A549 treated with CpdA at 1 μM for 4 hours (cell line): ENCODE measurements at places on chromosomes 2 and 18. TPM values are rescaled to one million over a fixed set of nuclear protein-coding genes. Genes with fewer than 3 reads are reported as not detected.

The CCDC148 gene
- 0.14 to 0.78 TPM (median 0.39 TPM) in 5 replicates for total RNA-seq

The PPP1R7 gene
- 58.3 to 73.5 TPM (median 61.4 TPM) in 5 replicates for total RNA-seq

The ACKR3 gene
- 25.4 to 36.2 TPM (median 31.7 TPM) in 5 replicates for total RNA-seq

The FRZB gene
- 0.03 TPM in 1 of 5 replicates, not detected in the others for total RNA-seq

The ZNF519 gene
- 1.7 to 2.3 TPM (median 1.9 TPM) in 5 replicates for total RNA-seq

The TEX44 gene
- not detected in 5 replicates for total RNA-seq

The LRATD1 gene
- 0.03 to 0.09 TPM (median 0.07 TPM) in 3 of 5 replicates, not detected in the others for total RNA-seq

The CIAO1 gene
- 79.3 to 95.8 TPM (median 91.0 TPM) in 5 replicates for total RNA-seq

The ABCG5 gene
- 0.01 TPM in 1 of 5 replicates, not detected in the others for total RNA-seq

The STRADB gene
- total RNA-seq: 17.5 to 25.7 TPM (median 22.6 TPM) in 5 replicates

The RAB12 gene
- 22.8 to 30.8 TPM (median 26.1 TPM) in 5 replicates for total RNA-seq

The LRRC30 gene
- not detected in 5 replicates for total RNA-seq

The FBXO11 gene
- total RNA-seq: 33.4 to 52.6 TPM (median 38.1 TPM) in 5 replicates

The SERPINB13 gene
- not detected in 5 replicates for total RNA-seq

The RESP18 gene
- total RNA-seq: not detected in 5 replicates

The PFN4 gene
- 1.0 to 1.7 TPM (median 1.2 TPM) in 5 replicates for total RNA-seq

The UGT1A4 gene
- 0.07 TPM in 1 of 5 replicates, not detected in the others for total RNA-seq

The CHRND gene
- not detected in 5 replicates for total RNA-seq

The FAM136A gene
- total RNA-seq: 92.7 to 104 TPM (median 99.5 TPM) in 5 replicates
